Mucosa of gallbladder (tissue), 1 donor: ENCODE measurements at places on chromosomes 5 and 9.

DNA sequence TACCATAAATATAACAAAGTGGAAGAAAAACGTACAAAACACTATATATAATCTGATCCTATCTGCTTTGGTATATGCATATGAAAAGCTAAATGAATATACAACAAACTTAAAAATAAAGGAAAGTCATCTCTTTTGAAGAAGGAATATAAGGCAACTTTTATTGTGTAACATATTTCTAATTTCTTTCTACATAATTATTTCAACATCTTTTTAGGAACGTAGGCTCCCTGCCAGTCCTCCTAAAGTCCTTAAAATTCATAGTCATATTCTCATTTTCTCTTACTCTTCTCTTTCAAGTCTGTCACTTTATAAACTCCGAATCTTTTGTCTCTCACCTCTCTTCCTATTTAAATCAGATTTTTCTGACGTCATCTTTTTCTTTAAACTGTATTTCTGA is 9.6 kb downstream of the DEPDC1B start:
- no peak for DNase-seq

- DNase-seq, result no peak
Measured at GRCh38 chr5:43110606-43111170, 10.0 kb upstream of the ZNF131 start.

GRCh38 chr9:135587658-135588057 is 26.1 kb downstream of the PAEP start:
- no peak for DNase-seq

- no peak for DNase-seq
Measured at GRCh38 chr5:130155345-130156011, 251.2 kb downstream of the CHSY3 start.

GRCh38 chr9:107750741-107751566 is 261.4 kb upstream of the KLF4 start:
- peak; percentile 82 for DNase-seq

GRCh38 chr5:65199993-65200675 is 281.6 kb downstream of the ADAMTS6 start:
- DNase-seq, result no peak

DNA sequence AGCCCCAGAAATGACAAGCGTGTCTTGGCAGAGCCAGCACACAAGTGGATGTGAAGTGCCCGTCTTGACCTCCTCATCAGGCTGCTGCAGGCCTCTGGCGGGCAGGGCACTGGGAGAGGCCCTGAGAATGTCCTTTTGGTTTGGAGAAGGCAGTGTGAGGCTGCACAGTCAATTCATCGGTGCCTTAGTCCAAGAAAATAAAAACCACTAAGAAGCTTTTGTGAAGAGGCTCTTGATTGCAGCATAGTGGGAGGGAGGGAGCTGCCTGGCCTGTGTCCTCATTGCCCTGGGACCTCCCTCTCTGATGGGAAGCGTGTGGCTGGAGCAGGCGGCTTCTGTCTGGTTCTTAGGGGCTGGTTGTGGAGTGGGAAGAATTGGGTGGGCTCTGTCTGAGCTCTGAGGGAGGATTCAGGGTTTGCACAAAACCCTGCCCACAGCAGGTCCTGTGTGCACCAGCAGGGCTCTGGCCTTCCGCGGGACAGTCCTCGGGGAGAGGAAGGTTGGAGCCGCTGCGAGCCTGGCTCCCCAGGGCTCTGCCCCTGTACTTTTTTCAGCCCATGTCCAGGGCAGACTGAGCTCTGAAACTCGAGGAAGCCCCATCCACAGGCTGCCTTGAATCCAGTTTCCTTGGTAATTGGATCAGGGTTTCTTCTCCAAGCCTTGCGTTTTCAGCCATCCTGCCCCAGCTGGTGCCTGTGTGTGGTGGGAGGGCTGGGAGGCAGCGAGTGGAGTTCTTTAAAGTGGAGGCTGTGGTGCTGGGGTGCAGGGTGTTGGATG is 1.1 kb downstream of the HRCT1 start:
- DNase-seq, result no peak

- DNase-seq, result no peak
Measured at GRCh38 chr5:115602591-115603125, 379 bp upstream of the TICAM2 start.

DNA sequence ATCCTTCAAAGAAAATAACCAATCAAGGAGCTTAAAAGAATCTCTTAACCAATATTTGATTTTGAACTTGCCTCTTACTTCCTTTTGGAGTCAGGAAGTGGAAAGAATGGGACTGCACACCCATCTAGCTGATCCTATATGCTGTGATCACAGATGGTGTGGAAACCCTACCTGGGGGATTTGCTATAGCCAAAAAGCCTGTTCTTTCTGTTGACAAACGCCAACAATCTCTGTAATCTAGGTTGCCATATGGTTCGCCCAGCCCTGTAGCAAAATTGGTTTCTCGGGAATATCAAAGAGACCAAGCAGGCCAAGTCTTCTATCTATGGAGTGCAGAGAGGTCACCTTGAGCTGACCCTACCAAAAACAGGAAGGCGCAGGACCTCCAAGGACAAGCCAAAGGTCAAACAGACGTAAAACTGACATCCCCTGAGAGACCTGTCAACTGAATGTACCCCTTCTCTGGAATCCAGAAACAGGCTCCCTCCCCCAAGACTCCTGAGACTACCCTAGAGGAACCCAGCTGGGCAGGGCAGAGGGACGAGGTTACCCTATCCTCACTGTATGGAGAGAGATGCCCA is 19.4 kb downstream of the NRG2 start:
- DNase-seq, result no peak

- no peak for DNase-seq
Measured at GRCh38 chr9:84866396-84867175, 197.1 kb downstream of the NTRK2 start.

DNA sequence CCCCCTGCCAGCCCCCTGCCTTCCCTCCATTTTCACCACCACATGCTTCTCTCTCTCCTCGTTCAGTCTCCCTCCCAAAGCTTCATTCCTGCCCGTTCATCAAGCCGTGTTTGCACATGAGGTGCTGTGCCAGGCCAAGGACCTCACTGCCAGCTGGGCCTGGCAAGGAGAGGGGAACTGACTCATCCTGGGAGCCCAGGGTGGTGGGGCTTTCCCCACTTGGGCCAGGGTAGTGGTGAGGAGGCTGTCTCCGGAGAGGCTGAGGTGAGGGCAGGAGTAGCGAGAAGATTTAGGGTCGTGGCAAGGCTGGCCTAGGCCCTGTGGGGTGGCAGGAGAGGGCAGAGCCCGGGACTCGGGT is 30.4 kb upstream of the NOTCH1 start:
- DNase-seq, result peak; percentile 36

DNA sequence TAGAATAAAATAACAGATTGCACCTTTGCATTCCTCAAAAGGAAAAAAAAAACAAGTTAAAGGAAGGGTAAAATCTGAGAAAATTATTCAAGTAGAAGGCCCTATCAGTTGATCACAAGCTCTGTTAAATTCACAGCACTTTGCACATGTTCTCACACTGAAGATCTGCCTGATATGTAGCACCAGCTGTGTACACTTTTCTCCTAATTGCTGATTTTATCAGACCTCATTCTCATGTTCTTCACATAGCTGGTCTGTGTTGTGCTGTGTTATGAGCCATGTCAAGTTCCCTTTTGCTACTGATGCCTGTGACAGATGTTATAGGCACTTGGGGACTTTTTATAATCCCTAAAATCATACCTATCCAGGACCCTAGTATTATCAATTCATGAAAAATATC is 390.4 kb upstream of the PRR16 start:
- DNase-seq, result no peak

DNA sequence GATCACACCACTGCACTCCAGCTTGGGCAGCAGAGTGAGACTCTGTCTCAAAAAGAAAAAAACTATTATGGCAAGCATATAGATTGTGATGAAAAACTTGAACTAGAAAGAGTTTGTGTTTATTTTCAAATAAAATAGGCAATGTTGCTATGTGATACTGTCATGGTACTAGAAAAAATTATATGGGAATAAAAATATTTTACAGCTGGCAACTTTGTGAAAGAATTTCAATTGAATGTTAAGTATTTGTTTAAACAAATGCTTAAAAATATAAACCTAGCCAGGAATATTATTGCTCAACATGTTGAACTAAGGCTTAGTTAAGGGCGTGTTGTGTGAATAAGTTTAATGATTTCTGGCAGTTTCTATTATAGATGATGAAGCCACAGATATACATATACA is 31.7 kb downstream of the HSDL2 start:
- DNase-seq, result no peak

DNA sequence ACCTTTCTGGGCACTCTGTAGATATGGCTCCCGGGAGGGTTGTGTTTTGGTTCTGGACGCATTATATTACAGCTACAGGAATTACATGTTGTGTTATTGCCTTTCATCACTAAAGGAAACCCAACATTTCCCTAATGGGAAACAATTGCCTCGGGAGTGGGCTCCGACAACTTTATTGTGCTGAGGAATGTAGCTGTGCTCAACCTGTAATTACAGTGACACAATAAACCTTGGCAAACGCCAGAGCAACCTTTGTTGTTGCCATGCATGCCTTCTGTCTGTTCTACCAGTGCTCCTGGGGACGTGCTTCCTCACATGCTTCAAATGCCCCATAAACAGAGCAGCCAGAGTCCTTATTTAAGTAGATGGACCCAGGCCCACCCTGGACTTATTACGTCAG is 182.4 kb downstream of the DIRAS2 start:
- no peak for DNase-seq

DNA sequence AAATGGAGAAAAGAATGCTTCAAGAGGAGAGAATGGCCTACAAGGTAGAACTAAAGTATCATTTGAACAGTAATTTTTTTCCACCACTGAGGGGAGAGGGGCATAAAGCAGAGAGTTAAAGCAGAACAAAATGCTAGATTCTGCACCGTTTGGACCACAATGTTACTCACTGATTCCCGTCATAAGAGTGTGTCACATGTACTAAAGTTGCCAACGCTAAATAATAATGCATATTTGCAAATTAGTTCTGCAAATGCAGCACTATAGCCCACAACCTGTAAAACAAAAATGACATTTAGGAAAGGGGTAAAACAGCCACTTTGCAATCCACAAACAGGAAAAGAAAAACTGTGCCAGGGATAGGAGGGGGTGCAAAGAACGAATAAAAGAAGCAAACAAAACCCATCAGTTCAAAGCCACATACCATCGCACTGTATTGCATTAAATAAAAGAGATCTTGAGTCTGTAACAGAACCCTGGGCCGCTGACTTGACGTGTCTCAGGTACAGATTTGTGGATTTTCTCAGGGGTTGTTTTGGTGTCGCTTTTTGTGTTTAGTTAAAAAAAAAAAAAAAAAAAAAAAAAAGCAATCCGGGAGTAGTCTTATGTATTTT is 7.7 kb upstream of the NFIB start:
- no peak for DNase-seq

DNA sequence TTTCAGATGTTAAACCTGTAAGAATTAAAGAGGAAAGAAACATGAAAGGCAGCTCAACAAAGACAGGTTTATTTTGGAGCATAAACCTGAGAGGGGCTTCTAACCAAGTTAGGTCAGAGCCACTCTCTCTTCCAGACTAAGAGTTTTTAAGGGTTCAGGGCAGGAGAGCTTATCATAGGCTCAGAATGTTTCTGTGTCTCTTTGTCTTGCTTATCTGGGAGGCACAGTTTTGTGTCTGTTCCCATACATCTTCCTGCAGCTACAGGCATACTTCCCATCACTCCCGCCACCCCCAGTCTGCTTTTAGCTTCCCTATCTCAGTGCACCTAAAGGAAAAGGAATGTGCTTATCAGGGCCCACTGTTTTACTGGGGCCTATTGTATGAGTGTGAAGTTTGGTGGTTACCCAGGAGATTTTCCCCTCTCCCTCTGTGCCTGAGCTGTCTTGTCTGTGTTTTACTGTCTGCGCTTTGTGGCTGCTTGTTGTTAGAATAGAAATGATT is 21.9 kb downstream of the CD14 start:
- DNase-seq, result no peak

- no peak for DNase-seq
Measured at GRCh38 chr5:56527174-56527573, 288.2 kb upstream of the MAP3K1 start.

GRCh38 chr5:112491257-112491656 is 72.2 kb upstream of the EPB41L4A start:
- DNase-seq, result no peak

- peak; percentile 24 for DNase-seq
Measured at GRCh38 chr5:169592937-169593650, 9.5 kb downstream of the SPDL1 start.

DNA sequence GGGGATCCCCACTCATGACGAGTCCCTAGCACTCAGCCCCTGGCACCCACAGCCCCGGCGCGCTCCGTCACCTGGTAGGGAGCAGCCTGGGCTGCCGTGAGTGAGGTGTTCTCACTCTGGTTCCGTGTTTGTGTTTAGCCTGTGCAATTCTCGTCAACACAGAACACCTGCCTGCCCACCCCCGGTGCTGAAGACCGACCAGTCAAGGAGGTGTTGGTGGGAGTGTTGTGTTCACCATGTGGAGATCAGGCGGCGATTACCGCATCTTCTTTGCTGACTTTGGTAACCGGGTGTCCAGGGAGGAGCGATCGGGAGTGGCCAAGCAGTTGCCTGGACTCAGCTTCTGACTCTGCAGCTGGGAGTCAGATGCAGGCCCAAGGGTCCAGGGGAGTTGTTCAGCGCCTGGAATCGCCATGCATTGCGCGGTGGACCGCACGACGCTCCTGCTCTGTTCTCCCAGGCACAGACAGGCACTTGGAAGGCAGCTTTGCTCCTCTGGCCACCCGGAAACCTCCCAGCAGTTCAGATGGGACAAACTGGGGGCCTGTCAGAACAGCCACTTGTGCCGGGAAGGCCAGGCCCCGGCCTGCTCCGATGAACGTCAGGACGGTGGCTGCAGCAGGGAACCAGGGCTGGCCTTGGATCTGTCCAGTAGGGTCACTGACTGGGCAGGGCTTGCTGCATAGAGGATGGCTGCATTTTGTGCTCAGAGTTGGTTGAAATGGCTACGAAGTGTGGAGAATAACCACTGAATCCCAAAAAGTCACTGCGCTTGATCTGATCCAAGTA is 28.2 kb downstream of the EXOC3 start:
- DNase-seq, result no peak

DNA sequence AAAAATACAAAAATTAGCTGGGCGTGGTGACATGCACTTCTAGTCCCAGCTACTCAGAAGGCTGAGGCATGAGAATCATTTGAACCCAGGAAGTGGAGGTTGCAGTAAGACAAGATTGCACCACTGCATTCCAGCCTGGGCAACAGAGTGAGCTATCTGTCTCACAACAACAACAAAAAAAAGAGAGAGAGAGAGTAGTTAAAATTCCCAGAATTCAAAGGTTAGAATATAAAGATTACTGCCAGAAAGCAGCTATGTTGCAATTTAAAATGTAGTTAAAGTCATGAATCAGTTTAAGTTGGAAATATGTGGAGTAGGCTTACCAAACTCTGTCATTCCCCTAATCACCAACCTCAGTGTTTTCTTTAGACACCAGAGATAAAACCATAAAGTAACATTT is 58.7 kb upstream of the SUSD1 start:
- no peak for DNase-seq
